Natural killer cell treated with Interleukin-12 subunit alpha and Interleukin-12 subunit beta and Interleukin-15 and Interleukin-18, amount 100 ng/mL, for 72 hours (primary cell): ENCODE measurements at places on chromosomes 2 and 18. TPM values are rescaled to one million over a fixed set of nuclear protein-coding genes. Genes with fewer than 3 reads are reported as not detected.

The LIMS1 gene
- total RNA-seq: 38.7 TPM

DNA sequence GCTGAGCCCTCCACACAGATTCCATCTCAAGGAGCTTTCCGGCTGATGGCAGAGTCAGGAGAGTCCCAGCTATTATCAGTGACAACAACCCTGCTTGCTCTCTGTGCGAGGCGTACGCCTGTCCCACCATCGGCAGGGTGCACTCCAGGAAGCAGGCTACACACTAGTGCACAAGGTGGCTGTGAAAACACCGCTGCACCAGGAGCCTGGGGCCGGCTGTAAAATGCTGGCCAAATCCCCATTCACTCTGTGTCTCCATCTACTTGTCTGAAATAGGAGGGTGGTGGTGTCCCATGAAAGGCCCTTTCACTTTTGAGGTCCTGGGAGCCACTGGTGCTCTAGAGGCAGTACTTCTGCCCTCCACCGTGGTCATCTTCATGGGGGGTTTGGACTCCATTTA, 183.2 kb upstream of the SMAD2 start:
- no peak for DNase-seq

The INHBB gene
- not detected for total RNA-seq

The PLA2R1 gene
- total RNA-seq: not detected

The TCF7L1 gene
- total RNA-seq: not detected

DNA sequence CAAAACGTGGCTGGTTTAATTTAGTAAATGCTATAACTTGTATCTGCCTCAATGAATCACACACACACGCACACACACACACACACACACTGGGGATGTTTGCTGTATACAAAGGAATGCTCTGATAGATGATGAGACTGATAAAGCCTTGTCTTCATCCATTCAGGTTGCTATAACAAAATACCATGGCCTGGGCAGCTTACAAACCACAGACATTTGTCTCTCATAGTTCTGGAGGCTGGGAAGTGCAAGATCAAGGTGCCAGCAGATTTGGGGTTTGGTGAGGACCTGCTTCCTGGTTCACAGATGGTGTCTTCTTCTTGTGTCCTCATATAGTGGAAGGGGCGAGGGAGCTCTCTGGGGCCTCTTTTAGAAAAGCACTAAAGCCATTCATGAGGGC, 149.5 kb upstream of the HDAC4 start:
- DNase-seq: no peak

The POTEJ gene
- total RNA-seq: not detected

DNA sequence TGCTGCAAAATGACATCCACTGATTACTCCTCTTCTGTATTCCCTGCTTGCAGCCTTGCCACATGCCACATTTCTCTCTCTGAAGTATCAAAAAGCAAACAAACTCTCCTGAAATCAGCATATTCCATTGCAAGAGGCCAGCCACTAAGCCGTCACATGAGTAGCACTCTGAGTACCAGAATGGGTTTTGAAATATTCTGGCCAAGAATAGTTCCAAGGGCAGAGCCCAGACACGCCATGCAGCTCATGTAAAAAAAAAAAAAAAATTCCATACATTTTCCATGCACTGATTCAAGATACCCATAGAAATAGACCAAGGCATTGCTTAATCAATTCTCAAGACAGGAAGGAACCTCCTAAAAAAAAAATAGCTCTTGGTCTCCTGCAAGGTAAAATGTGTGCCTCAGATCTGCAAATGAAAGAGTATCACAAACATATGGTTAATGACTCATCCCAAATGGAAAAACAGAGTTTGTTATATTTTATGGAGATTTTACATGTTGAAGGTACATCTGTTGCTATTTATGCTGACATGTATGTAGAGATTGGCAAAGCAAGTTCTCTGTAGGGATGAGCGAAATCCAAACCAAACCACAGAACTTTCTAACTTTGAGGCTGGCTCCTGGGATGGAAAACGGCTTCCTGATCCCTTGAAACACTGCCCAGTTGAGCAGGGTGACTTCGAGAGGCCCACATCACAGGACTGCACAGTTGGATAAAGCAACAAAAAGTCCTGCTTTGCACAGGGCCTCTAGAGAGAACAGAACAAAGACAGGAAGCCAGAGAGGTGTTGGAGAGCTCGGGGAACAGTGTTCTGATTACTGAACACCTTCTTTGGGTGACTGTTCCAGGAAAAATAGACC, 346.2 kb downstream of the ZNF521 start:
- DNase-seq: no peak

GRCh38 chr2:113220970-113221708, 47.4 kb downstream of the PSD4 start:
- no peak for DNase-seq

GRCh38 chr2:216235896-216236295, 126.7 kb downstream of the XRCC5 start:
- DNase-seq: no peak

- no peak for DNase-seq
These were observed 7.7 kb downstream of the MAPRE3 start for GRCh38 chr2:26978061-26978596.
